ENCODE measurements at places on chromosomes 6 and 20.

DNA sequence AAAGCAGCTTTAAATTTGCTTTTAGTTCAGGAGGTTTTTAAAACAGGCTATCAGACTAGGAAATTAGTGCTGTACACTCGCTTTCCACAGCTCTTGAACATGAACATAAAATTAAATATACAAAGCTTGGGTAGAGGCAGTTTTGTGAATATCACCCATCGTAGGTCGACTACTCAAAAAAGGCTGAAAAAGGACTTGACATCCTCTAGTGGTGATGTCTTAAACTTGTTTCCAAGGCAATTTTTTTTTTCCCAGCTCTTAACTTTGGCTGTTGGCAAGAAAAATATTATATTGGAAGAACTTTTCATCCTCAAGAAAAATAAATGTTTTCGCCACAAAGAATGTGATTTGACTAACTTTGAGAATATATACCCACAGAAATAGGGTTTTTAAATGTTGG, 2.9 kb downstream of the MAP7 start:
- no peak for DNase-seq

GRCh38 chr6:39416026-39416425, 93.5 kb upstream of the KCNK16 start:
- DNase-seq: no peak

DNA sequence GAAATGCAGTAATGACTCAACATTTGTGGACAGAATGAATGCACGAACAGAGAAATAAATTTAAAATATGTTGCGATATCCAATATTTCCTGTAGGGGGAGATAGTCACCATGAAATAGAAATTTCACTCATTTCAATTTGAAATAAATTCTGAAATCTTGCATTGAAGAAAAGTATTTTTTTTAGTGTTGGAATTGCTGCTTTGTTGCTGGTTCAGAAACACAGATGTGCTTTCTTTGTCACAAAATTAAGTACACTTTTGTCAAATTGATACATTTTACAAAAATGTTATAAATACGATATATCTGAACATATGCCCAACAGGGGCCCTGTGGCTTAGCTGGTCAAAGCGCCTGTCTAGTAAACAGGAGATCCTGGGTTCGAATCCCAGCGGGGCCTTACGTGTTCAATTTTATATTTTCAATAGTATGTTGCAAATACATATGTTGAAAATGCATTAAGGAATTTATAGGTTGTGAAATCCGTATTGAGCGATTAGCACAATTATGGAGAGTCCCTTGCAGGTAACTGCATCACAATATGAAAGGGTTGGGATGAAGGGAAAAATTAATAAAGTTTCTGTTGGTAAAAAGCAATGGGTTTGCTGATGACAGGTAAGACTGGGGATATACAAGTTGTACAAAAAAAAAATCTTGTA, 85.4 kb upstream of the PRSS16 start:
- no peak for DNase-seq

GRCh38 chr6:167330750-167331149, 5.9 kb downstream of the TTLL2 start:
- DNase-seq: no peak

GRCh38 chr6:137102851-137103492, 58.2 kb upstream of the IL20RA start:
- DNase-seq: peak; percentile 79

DNA sequence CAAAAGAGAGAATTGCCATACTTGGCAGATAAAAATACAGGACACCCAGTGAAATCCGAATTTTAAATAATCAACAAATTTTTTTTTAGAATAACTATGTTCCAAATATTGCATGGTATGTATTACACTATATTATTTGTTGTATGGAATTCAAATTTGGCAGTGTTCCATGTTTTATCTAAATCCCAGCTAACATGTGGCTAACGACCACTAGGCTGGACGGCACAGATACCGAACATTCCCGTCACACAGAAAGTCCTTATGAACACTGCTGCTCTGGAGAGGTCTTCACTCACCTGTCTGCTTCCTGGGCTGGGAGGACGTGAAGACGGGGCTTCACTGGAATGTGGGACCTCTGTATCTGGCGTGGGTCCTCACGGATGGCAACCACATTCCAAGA, 32.8 kb downstream of the SNX5 start:
- DNase-seq: no peak

GRCh38 chr6:1705183-1705582, 95.5 kb downstream of the FOXC1 start:
- no peak for DNase-seq

GRCh38 chr6:36592221-36592655, 1.9 kb upstream of the SRSF3 start:
- peak; percentile 15 for DNase-seq

- no peak for DNase-seq
Measured at GRCh38 chr20:18016772-18017171, 40.9 kb downstream of the OVOL2 start.

GRCh38 chr6:16216501-16217155, 21.8 kb upstream of the GMPR start:
- no peak for DNase-seq

GRCh38 chr20:47544240-47544639, 42.6 kb downstream of the NCOA3 start:
- no peak for DNase-seq

- DNase-seq: no peak
Measured at GRCh38 chr6:22596011-22596410, 26.6 kb downstream of the HDGFL1 start.

GRCh38 chr20:47468290-47469050, 33.2 kb upstream of the NCOA3 start:
- DNase-seq: peak; percentile 68

- DNase-seq: no peak
Measured at GRCh38 chr6:105432797-105433196, 29.9 kb upstream of the PREP start.

DNA sequence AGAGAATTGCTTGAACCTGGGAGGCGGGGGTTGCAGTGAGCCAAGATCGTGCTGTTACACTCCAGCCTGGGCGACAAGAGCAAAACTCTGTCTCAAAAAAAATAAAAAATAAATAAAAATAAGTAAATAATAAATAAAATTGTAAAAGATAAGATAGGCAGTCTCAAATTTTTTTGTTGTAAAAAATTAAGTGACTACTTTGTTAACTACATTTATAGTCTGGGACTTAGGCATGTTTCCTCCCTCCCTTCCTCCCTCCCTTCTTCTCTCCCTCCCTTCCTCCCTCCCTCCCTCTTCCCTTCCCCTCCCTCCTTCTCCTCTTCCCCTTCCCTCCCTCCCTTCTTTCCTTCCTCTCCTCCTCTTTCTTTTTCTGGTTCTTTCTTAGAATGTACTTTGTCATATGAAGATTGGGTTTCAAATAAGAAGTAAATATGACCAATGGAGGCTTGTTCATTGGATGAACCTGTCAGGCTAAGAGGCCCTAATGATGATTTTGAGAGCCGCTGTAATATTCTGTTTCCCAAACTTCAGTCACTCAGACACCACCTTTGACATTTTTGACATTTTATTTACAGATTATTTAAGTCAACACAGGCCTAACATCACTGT, 24.2 kb downstream of the ZFP64 start:
- DNase-seq: no peak

Data from stimulated activated naive B cell treated with anti-CD40 and anti-IgM and Interleukin-4, amounts not matched to agents 10 μg/mL and 1 μg/mL and 100 μg/mL, for 72 hours (primary cell).